ENCODE measurements at places on chromosomes 2 and 18.
A peak's percentile ranks its signal among the peaks of the same experiment; 100 is the strongest.

DNA sequence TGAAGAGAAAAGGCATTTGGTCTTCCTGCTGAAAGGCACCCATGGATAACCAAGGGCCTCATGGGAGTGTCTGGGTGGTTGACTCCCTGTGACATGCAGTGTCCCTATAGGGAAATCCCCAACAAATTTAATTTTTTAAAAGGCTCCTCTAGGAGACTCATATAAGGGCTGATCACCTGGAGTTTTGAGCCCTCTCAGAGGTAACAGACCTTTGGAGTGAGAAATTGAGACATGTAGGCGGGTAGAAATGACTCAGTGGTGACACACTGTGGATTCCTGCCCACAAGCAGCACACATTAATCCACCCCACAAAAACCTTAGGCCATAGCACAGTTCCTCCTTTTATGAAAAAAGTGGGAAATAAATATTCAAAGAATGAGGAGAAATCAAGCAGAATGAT is 557.0 kb upstream of the CNTNAP5 start:
- no peak for DNase-seq

GRCh38 chr18:3665780-3666525 is 216.0 kb downstream of the TGIF1 start:
- peak; percentile 67 for DNase-seq

DNA sequence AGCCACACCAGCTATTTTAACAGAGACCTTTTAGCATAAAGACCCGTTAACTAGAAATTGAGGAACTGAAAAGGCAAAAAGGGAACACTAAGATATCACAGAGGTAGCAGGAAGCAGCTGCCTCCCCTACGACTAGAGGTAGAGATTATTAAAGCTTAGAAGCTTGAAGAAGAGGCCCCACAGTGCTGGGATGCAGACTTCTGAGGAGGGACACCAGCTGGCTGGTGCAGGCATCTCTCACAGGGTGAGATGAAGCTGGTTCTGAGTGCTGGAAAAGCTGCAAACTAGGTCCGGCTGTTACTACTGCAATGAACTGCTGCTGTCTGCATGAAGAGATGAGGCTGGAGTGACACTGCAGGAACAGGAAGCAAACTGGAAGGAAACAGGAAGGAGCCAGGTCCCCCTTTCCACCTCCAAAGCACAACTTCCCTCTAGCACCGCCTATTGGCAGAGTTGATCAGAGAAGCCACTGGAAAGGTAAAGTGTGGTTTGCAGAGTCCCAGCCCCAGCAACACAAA is 61.2 kb upstream of the MRPS9 start:
- DNase-seq = peak; percentile 12

DNA sequence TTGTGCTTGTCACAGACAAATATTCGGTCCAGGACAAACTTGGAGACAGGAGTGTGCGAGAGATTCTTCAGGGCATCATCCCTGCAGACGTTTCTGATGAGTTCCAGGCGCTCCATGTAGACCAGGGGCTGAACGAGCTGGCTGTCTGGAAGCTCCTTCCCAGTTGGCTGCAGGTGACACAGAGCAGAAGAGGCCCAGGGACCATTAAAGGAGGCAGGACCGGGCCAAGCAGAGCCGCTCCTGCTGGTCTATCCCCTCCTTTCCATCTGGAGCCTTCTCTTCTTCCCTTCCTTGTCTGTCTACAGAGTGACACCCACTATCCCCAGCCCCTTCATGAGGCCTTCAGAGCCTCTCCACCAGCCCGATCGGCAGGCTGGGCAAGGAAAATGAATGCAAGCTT is 19.5 kb downstream of the CHST10 start:
- DNase-seq = no peak

GRCh38 chr2:216343221-216343980 is 28.9 kb downstream of the MARCHF4 start:
- no peak for DNase-seq

DNA sequence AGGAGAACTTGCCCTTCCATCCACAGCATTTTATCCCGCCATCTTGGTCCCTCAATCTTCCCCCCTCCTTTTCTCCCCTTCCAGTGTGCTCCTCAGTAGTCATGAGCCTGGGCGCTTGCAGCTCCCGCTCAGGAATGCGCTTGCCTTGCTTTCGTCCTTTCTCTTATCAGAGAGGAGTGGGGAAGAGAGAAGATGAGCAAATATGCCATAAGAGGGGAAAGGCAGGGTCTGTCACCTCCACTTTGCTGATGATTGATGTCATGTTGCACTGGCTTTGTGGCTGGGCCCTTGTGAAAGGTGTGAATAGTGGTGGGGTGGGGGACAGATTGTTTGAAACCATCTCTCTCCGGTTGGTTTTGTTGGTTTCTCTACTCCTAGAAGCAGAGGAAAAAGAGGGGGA is 569.3 kb downstream of the TNS1 start:
- no peak for DNase-seq

- DNase-seq = no peak
Observed at GRCh38 chr2:17892770-17893534, 14.5 kb downstream of the KCNS3 start.

DNA sequence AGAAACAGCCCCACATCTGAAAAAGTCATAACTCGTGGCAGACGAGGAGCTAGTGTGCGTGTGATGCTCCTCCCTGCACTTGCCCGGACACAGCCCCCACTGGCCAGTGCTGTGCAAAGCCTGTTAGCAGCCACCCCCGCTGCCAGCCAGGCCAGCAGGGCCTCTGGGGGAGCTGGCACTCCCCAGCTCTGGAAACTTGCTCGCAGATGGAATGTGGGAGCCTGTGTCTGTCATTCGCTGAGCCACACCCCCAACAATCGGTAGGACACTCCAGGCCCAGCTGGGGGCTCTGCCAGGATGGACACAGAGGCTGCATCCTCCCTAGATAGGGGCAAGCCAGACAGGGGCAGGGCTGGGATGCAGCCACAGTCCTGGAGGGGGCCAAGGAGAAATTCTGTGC is 62.4 kb upstream of the ATG16L1 start:
- no peak for DNase-seq

DNA sequence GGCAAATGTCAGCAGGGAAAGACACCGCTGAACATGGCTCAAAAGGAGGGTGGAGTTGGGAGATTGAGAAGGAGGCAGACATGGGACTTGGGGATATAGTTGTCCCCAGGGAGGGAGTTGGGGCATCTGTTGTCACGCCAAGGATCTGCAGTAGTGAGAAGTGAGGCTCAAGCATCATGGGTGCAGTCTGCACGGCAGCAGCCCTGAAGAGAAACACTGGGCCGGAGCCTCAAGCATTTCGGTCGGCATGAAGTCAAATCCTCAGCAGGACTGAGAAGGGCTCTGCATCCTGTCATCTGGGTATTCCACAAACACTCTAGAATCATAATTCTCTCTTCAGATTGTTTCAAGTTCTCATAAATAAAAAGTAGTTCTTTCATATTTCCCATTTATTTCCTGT is 132.7 kb upstream of the DAPL1 start:
- DNase-seq = no peak

DNA sequence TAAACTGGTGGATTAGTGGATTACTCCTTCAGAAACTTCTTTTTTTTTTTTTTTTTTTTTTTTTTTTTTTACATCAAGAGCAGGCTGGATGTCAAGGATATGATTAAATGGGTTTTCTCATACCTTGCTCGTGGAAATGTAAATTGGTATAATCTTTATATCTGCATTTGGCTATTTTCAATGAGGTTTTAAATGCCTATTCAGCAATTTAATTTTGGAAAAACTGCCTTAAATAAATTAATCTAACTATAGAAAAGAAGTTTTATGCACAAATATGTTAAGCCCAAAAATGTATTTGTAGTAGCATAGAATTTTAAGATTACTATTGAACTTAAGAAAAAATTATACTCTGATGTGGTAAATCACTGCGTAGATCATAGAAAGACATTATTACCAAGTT is 11.4 kb upstream of the GAREM1 start:
- no peak for DNase-seq

GRCh38 chr2:57022496-57022895 is 838.7 kb downstream of the CCDC85A start:
- no peak for DNase-seq
